NCI-H1048 (cell line): ENCODE measurements at places on chromosomes 11 and 22.

- DNase-seq: no peak
Measured at GRCh38 chr11:1310318-1310687, 871 bp upstream of the TOLLIP start.

- no peak for DNase-seq
Measured at GRCh38 chr11:110130642-110131238, 37.5 kb downstream of the ZC3H12C start.

GRCh38 chr11:28346721-28347120 is 238.5 kb downstream of the METTL15 start:
- no peak for DNase-seq

- no peak for DNase-seq
Measured at GRCh38 chr11:117722082-117722481, 74.9 kb downstream of the DSCAML1 start.

GRCh38 chr11:73792584-73792983 is 4.9 kb downstream of the MRPL48 start:
- no peak for DNase-seq

- no peak for DNase-seq
Measured at GRCh38 chr11:113806406-113806805, 26.8 kb downstream of the CLDN25 start.
